AG09319 (cell line): ENCODE measurements at places on chromosomes 1 and 21.

DNA sequence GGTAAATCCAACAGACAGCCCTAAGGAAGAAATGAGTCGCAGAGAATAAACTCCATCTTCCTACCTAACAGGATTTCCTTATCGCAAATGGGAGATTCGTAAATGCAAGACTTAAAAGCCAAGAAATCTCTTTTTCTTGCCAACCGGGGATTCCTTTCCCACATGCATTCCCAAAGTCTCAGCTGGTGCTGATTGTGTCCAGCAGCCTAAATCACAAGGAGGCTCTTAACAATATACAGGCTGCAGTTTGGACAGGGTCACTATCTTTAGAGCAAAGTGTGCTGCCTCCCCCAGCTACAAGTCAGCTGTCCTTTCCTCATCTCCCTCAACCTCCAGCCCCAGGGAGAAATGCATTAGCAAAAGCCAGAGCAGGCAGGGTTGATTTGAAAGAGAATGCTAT is 189.8 kb upstream of the PLXNA2 start:
- DNase-seq = no peak

GRCh38 chr21:35051287-35051818 is 2.3 kb upstream of the RUNX1 start:
- peak; percentile 65 for DNase-seq

- no peak for DNase-seq
These were observed 77.7 kb downstream of the TOMM20 start for GRCh38 chr1:235050911-235051360.

- DNase-seq = no peak
These were observed 12.4 kb downstream of the NT5C1A start for GRCh38 chr1:39659538-39659937.

DNA sequence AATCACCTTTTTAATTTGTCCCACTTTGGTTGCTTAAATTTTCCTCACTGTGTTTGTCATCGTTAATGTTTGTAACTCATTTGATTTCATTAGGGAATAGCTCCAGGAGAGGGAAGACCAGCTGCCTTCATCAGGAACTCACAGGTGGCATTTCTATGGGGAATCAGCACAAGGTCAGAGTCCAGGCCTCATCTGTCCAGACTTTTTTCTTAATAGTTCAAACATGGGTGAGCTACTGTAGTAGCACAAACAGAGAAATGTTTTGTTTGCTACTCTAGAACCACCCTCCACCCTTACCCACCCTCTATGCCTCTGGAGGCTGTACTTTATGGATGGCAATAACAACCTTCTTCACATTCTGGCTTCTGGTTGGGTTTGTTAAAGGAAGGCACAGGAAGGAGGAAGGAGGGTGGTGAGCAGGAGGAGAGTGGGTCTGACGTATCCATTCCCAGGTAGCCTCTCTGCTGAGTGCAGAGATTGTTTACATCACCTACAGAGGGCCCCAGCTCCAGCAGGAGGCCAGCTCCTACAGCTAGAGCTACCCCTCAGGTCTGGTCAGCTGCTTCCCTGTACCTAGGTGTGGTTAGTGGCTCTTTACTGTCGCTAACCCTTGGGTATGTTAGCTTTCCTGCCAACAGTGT is 8.1 kb upstream of the TEDDM1 start:
- DNase-seq = no peak

DNA sequence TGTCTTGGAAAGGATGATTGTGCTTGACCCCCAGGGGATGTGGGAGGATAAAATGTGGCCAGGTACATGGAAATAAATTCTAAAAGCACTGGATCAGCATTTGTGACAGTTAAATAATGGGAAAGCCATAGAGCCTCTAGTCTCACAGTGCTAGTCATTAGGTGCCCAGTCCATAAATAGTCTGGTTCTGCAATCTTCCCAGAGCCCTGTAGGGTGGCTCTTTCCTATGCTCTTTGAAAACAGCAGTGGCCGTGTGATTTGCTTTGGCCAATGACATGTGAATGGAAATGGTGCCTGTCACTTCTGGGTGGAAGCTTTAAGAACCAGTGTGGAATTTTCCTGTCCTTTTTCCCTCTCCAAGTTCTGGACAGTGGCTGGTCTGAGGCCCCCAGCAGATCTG is 113.2 kb downstream of the TRABD2B start:
- no peak for DNase-seq

GRCh38 chr1:19032701-19033514 is 76.4 kb upstream of the IFFO2 start:
- no peak for DNase-seq

DNA sequence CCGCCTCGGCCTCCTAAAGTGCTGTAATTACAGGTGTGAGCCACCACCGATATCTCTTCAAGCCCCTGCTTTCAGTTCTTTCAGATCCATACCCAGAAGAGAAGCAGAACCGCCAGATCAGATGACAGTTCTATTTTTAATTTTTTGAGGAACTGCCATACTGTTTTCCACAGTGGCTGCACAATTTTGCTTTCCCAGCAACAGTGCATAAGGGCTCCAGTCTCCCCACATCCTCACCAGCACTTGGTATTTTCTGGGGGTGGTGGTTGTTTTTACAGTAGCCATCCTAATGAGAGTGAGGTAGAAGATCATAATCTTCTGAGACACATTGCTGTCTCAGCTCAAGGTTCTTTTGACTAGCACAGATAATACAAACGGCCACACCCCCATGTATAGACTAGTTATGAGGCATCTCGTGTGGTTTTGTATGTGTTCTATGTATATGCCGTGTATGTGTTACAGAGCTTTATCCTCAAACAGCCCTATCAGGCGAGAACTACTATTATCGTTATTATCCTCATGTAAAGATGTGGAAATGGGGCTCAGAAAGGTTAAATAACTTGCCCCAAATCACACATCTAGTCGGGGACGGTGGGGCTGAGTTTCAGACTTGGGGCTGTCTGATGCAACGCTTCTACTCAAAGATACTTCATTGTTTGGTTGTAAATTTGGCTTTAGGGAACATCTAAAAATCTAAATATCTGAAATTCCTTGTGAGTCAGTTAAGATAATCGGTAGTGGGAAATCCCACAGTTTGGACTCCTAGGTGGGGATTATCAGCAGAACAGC is 12.0 kb downstream of the FHAD1 start:
- no peak for DNase-seq

DNA sequence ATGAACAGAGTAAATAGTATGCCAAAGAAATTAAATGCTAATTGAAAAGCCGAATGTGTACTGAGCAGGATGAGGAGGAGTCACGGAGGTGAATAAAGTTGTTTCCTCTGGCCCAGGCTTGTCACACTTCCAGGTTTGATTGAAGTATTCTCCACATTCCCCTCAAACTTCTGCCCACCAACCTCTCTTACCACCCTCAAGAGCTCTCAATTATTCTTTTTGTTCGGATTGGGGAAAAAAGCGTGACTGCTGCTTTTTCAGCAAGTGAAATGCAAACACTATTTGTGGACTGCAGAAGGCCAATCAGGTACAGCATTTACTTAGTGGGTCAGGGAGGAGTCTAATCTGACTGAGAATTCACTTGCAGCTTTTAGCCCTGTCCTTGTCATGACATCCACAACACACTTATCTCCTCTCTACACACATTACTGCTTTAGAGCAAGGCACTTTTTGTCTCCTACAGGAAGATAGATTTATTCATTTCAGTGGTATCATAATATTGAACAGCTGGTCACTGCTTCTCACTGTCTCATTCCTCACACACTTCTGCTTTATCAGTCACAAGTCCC is 375.6 kb upstream of the PRMT6 start:
- no peak for DNase-seq

DNA sequence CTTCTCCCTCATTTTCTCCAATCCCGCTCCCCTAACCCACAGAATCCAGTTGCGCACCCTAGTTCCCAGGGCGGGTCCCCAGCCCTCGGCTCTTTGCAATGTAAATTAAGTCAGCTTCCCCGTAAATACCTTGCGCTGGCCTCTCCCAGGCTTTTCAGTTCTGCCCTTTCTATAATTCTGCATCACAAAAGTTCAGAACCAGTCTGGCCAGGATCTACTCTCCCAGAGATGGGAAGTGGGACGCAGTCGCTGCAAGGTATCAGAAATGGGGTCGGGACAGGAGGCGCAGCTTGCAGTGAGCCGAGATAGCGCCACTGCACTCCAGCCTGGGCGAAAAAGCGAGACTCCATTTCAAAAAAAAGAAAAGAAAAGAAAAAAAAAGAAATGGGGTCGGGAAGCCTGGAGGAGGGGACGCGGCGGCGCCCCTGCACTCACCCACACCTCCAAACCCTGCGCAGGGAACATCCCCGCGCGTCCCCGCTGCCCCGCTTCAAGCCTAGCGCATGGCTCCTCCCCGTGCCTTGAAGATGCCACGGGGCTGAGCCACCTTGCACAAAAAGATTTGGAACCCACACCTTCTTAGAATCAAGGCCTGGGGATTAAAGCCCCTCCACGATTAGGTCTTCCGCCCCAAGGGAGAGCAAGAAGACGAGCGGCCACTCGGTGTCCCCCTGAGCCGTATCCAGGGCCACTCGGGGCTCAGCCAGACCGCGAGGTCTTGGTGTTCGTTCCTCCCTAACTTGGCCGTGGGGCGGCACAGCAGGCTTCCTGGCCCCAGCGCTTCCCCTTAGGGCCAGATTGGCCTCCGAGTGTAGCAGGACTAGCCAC is 27.2 kb upstream of the ITLN2 start:
- no peak for DNase-seq

- peak; percentile 12 for DNase-seq
These were observed 256.1 kb upstream of the PTBP2 start for GRCh38 chr1:96465441-96465840.

DNA sequence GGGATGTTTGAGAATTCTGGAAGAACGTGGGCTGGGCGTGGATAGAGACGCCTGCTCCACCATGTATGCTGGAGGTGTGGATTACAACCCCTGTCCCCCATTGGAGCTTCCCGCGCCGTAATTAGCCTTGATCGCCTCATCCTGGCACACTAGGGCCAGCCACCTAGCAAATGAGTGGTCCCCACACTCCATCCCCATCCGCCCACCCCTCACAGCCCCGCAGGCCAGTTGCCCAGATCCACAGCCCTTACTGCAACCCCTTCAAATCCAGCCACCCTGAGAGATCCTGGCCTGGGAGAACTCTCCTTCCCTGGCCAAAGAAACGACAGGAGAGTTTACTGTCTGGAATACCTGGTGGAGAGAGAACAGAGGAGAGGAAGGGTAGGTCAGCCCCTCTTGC is 375 bp upstream of the GJA4 start:
- no peak for DNase-seq
